Effector memory CD8-positive, alpha-beta T cell (primary cell): ENCODE measurements at places on chromosomes 2 and 18.

DNA sequence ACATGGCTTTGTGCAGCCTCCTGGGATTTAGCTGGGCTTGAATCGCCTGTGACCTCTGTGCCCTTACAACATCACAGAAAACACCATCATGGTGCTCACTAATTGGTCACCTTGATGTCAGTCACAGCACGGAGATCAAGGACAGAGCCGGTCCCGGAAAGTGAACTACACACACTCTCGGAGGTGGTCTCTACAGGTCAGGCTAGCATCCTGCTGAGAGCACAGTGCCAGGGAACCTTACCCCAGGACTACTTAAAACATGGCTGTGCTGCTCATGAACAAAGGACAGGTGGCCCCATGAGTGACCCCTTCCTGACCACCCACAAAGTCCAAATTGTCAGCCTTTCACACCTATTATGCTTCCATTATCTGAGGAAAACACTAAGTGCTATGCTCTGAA lies 1782.1 kb upstream of the CELF4 start:
- no peak for DNase-seq

DNA sequence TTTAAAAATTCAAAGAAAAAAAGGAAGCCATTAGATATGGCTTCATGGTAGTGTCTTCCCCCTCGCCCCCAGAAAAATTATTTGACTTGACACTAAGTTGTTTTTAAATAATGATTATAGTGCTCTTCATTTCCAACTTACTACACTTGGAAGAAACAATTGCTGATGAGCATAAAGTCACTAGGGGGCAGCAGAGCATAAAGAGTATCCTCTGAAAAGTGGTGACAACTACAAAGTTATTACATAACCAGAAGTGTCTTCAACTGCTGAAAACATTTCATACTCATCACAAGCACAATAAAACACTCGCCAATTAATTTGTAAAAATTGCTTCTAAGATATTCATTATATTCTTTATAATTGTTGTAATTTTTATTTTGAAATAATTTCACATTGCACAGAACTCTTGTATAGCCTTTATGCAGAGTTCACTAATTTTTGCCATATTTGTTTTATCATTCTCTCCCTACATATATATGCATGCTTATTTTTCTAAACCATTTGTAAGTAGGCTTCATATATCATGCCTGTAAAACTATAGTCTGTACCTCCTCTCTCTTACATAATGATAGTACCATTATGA lies 54.9 kb downstream of the EXOC6B start:
- peak; percentile 65 for DNase-seq

- no peak for DNase-seq
Measured at GRCh38 chr18:21406116-21406515, 164.1 kb downstream of the GREB1L start.

DNA sequence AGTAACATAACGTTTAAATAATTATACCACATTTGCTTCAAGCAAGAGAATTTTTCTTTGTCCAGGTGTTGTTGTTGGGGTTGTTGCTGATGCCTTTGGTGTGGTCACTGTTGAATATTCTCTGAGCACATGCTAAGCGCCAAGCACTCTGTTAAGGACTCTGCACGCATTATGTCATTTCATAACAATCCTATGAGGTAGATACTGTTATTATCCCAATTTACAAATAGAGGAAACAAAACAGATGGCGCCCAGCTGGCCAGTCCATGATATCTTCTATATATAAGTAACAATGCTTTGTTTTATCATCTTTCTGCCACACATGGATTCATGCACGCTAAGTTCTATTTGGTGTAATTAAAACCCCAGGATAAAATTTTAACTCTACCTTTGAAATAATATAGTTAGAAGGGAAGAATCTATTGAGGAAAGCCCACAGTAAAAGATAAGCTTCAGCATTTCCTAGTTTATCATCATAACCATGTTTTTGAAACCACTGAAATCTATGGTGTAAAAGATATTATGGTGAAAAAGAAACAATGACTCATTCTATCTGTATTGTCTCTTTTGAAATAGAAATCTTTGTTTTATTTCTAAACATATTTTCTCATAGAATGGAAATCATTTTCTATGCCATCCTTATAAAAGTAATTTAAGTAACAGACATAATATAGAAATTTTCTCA lies 199.7 kb downstream of the PID1 start:
- no peak for DNase-seq

GRCh38 chr2:177759443-177759842 lies 313.1 kb downstream of the PDE11A start:
- no peak for DNase-seq

GRCh38 chr2:10911291-10912075 lies at the start of gene KCNF1:
TSS of gene KCNF1 (plus strand) at chr2:10911934. CDS start at chr2:10912427, 493 bp downstream.
- no peak for DNase-seq

DNA sequence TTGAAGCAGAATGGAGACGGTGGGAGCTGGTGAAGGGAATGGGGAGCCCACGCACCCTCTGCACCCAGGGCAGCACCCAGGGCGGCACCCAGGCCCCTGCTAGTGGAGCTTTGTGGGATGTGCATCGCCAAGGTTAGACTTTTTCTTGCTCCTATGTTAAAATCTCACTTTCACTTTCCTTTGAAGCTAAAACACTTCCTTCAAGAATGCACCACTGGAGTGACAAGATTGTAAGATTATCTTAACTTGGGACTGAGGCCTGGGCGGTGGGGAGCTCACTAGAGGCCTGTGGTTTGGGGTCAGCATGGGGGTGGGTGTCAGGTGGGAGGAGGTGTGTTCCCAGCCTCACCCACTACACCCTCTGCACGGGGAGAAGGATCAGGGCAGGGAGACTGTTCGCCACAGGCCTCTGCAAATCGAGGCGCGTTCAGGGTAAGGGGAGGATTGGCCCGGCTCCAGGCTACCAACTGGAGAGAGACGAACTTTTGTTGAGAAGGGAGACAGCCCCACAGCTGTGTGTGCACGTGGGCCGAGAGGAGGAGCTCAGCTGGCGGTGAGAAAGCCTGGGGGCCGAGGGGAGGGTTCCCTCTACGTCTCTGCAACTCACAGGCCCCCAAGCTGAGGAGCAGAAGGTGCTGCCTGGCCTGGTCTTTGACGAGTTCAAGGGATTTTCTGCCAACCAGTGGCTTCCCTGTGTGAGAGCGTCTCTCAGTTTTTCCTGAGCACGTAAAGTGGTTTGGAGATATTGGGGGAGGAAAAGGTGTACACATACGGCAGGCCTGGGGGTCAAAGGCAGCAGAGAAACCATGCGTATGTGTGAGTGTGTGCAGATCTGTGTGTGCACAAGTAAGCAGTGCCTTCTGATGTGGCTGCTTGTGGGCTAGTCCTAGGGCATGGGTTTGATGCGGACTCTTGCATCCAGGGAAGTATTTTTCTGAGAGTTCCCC lies 147.7 kb downstream of the KLHL29 start:
- no peak for DNase-seq

- no peak for DNase-seq
Measured at GRCh38 chr2:38155-38554, 8.2 kb downstream of the FAM110C start.

- DNase-seq, result no peak
Measured at GRCh38 chr2:34652636-34653035, 1053.5 kb upstream of the FAM98A start.

DNA sequence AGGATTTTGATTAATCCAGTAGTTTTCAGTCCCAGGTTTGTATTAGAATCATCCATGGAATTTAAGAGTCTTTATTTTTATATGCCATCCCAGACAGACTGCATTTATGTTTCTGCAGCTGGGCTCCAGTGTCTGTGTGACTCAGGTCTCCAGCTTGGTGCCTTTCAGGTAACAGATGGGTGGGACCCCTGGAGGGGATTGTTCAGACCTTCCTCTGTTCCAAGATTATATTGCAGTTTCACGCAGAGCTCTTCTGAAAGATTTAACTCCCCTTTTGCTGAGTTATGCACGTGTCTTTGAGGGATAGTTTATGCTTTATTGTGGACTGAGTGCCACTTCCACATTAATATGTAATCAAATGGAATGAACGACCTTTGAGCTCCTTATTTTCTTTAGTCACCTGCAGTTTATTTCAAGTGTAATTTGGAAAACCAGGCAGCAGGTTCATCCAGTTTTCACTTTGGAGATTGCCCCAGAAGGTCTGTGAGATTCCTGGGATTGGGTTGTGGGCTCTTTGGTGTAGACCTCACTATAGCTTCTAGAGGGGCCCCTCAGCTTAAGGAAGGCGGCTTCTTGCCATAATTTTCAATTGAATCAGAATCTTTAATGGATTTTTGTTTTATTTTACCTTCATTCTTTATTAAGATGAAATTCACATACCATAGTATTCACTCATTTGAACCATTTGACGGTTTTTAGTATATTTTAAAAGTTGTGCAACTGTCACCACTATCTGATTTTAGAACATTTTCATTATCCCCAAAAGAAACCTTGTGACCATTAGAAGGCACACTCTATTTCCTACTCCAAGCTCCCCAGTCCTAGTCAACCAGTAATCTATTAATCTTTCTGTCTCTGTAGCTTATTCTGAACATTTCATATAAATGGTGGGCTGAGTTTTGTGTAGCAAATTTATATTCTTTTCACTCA lies 135.0 kb downstream of the WDSUB1 start:
- no peak for DNase-seq

DNA sequence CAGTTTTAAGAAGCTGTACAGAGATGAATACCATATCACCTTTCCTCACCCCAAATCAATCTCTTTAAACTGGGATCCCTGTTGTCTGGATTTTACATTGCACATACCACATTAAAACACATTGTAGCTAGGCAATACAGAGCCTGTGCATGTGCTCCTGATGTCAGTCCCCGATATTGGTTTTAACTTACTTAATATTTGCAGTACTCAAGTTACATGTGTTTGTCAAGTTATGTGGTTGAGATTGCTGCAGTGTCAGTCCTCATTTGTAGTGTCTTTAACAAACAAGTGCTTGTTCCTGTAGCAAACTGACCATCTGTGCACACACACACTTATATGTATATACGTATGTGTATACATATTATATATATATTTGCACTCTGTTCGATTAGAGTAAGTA lies 10.4 kb upstream of the UBE2E3 start:
- DNase-seq, result no peak

GRCh38 chr18:67586101-67586500 lies 69.6 kb upstream of the DSEL start:
- DNase-seq, result no peak

GRCh38 chr18:74342416-74343043 lies 26.9 kb downstream of the C18orf63 start:
- peak; percentile 21 for DNase-seq

GRCh38 chr2:148058641-148059040 lies 37.8 kb downstream of the MBD5 start:
- DNase-seq, result no peak

- DNase-seq, result no peak
Measured at GRCh38 chr2:165373278-165374010, 96.1 kb upstream of the CSRNP3 start.

- DNase-seq, result no peak
Measured at GRCh38 chr2:100000915-100001707, 141.3 kb downstream of the AFF3 start.

DNA sequence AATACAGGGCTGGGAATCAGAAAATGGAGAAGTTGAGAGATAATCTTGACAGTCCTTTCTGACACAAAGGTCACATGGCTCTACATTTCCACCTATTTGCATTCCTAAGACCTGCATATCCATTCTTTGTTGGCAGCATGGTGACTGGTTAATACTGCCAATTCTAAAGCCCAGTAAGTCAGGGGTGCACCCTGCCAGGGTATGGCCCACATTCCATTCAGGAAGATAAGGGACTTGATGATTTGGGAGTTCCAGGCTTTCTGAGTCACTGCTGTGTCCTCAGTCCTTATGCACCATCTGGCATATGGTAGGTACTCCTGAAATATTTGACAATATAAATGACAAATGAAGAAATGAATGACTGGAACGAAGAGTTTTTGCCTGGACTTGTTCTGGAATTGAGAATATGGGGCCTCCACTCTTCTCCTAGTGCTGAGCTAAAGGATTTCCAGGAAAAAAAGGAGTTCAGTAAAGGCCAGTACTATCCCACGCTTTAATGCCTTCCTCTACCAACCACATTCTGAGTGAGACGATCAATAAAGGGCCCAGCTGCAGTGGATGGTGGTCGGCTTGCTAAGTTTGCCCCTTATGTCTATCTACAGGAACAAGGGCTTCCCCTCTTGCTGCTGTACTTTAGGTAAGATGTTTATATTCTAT lies 31.7 kb upstream of the EIF2AK3 start:
- no peak for DNase-seq

DNA sequence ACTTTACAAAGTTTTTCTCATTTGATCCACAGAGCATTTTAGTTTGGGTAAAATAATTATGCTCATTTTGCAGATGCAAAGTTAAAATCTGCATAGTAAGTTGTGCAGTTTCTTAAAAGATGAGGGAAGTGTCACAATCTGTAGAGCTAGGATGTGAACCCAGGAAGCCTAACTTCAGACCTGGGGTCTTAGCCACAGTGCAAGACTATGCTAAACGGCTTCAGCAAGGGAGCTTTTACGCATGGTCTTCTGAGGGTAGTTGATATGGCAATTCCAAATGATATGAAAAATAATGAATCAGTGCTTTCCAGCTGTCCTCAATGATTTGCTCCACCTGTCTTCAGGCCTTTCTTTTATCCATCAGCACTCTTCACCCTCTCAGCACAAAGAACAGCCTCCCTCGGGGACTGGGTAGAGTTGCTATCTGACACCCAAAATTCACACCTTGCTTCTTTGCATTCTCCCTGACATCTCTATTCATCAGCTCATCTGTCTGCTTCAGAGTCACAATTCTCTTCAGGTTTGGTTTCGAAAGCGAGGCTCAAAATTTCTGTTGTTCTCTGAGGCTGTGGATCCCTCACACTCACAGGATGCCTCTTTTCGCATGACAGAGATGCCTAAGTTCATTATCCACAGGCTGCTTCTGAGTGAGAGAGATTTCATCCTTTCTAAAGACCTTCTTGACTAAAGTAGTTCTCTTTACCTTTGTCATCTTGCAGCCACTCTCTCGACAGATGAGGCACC lies 302.5 kb downstream of the NRXN1 start:
- no peak for DNase-seq

DNA sequence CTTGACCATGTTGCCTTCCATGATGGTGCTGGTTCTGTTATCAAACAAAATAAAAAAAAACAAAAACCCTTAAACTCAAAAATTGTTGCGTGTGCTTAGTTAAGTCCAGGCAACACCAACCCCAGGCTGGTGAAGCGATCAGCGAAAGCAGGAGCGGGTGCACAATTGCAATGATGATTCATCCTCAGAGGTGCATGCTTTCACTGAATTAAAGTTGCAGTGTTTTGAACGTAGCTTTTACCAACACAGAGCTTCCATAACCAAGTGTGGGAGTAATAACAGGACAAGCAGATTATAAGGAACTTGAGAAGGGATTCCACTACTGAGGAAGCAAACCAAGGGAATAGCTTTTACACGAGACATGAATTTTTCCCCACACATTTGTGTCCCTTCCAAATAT lies 39.7 kb upstream of the RAPH1 start:
- no peak for DNase-seq

GRCh38 chr2:240149943-240150784 lies 9.7 kb upstream of the OTOS start:
- DNase-seq, result peak; percentile 21
